ENCODE measurements at places on chromosomes 11 and 22.
A peak's percentile ranks its signal among the peaks of the same experiment; 100 is the strongest.

- DNase-seq: no peak
Measured at GRCh38 chr11:117075186-117075585, 23.0 kb downstream of the SIK3 start.

GRCh38 chr11:123448823-123449222, 18.8 kb downstream of the GRAMD1B start:
- no peak for DNase-seq

- DNase-seq: no peak
Measured at GRCh38 chr11:126808296-126808695, 192.3 kb downstream of the KIRREL3 start.

DNA sequence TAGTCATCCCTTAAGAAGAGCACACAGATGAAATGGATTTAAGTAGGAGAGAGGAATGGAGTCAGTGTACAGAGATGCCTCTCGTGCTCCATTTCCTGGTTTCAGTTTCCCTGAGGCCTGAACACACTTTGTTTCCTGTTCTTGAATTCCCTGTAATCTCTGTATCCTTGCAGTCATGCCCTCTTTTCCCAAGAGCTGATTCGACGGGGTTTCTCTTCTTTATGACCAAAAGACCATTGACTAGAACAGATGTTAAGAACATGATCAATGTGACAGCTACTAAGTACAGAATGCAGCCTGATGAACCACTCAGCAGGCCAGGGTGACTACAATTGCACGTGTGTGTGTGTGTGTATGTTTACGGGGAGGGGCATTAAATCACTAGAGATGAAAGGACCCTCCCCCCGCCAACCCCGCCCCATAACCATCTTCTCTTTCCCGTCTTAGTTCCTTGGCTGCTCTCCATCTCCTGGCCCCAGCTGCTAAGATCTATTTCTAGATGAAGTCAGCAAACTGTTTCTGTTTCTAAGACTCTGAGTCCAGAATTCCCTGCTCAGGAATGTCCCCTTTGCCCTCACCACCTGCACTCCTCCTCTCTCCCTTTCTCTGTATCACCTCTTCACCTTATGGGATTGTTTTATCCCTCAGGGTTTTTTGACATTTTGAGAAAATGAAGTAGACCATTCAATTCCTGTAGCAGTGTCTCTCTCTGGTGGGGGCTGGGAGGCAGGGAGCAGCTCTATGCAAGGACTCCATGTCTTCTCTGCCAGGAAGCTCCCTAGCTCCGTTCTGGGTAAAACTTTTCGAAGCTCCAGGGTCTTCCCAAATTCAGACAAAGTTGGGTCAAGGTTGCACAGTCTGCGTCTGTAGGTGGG, 26.0 kb downstream of the SLC22A6 start:
- DNase-seq: no peak

- DNase-seq: no peak
Measured at GRCh38 chr11:44942029-44942955, 8.4 kb downstream of the TP53I11 start.

DNA sequence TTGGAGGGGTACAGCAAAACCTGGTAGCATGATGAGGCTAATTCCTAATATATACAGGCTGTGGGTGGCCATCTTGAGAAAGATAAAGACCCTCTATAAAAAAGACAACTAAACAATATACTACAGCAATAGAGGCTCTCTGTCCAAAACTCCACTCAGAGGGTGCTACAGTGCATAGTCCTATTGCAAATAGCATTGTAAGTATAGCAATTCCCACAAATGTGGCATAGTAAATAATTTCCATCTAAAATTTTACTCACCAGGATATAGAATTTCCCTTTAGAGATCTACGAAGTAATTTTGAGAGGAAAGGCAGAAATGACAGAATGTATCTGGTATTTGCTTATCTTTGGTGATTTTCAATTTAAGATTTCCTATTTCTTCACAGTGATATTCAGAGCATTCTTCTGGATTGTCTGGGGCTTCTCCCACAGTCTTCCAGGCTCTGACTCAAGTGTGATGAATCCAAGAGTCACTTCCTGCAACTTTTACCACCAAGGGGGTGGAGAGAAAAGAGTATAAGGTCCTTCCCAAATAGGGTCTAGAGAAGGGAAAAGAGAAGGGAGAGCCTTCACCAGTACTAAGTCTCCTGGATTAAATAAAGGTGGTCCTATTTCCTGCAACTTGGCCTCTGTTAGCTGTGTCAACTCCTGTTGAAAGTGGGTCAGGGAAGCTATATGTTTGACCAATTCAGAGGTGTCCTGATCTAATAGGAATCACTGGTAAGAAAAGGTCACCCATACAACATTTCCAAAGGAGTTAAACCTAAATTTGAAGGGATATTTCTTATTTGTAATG, 1054.7 kb upstream of the CNTN5 start:
- no peak for DNase-seq

GRCh38 chr11:65430406-65431217, 8.0 kb downstream of the NEAT1 start:
- DNase-seq: no peak

- DNase-seq: no peak
Measured at GRCh38 chr11:43962383-43963278, 20.2 kb downstream of the C11orf96 start.

DNA sequence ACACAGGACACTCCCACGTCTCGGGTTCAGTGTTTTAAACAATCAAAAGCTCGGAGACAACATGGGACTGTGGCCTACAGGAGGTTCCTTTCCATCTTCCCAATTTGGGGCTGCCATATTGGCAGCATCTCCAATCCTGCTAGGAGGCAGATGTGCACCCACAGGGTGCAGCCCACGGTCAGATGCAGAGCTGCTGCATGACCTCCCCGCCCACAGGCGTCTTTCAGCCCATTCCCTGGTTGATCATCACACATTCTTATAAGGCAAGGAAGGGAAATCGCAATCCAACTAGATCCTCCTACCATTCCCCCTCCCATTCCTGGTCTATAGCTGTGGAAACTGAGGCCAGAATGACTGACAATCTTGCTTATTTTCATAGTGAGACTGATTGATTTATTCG, 121.4 kb downstream of the MICAL3 start:
- no peak for DNase-seq

- no peak for DNase-seq
Measured at GRCh38 chr11:118080296-118080695, 3.4 kb downstream of the TMPRSS4 start.

GRCh38 chr22:23047265-23047664, 23.1 kb upstream of the GNAZ start:
- no peak for DNase-seq

DNA sequence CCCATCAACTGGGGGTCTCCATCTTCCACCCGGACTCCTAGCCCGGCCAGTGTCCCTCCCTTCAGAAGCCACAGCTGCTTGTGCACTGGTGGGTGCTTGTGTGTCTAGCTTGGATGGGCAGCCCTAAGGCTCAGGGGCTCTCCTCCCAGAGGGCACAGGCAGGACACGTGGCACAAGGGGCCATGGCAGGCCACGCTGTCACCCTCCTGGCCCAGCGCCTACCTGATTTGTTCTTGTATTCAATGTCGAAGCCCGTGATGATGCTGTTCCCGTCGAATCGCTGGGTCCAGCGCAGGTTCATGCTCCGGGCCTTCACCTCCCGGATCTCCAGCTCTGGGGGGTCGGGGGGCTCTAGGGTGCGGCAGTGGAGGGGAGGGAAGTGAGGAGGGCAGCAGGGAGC, 152.6 kb downstream of the CEP164 start:
- no peak for DNase-seq

GRCh38 chr22:24028533-24028932, 17.4 kb downstream of the CABIN1 start:
- DNase-seq: no peak

- no peak for DNase-seq
Measured at GRCh38 chr11:23564370-23564769, 704.1 kb upstream of the CCDC179 start.

GRCh38 chr11:7251836-7252682, at the start of gene SYT9:
SYT9 (plus strand) TSS chr11:7251904; CDS start chr11:7252187, 283 bp downstream.
- no peak for DNase-seq

GRCh38 chr11:94171693-94172440, 43.2 kb downstream of the PANX1 start:
- peak; percentile 30 for DNase-seq
